AG20443 (cell line): ENCODE measurements at places on chromosomes 13 and 19.

DNA sequence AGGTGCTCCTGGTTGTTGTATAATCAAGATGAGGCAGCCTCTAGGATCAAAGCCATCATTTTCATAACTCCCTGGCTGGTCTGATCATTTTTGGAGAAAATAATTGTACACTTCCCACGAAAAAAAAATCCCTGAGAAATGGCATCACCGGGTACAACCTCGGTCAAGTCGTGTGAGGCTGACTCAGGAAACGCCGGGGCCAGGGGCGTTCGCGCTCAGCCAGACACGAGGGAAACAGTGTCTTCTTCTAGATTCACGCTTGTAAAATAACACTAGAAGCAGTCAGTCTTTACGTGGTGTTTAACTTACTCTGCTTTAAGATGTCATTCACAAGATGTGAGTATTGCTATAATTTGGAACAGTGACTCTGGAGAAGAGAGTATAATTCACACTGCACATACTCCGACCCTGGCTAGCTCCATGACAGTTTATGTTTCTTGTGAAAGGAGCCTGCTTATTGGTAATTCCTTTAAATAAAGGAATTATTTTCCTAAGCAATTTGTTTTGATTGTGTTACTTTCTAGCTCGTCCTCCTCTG lies 109.0 kb upstream of the SOX1 start:
- no peak for DNase-seq

- no peak for DNase-seq
Measured at GRCh38 chr13:110826101-110826500, 88.8 kb downstream of the ANKRD10 start.

DNA sequence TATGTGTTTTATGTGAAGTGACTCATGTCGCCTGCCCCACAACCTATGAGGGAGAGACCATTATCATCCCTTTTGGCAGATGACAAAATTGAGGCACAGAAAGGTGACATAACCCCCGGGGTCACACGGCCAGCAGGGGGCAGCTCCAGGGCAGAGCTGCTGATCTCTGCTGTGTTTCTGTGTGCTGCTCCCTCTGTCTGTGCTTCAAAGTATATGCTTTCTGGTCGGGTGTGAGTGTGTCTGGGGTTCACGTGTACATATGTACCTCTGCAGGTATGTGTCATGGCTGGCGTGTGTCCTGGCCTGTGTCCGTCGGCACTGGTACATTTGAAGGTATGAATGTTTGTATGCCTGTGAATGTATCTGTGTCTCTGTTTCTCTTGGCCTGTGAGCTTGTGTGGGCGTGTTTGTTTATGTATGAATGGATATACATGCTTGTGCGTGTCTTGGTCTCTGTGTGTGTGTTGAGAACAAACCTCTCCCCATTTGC lies 7.1 kb downstream of the LIPE start:
- DNase-seq: peak; percentile 70

GRCh38 chr19:52662631-52663030 lies 24.5 kb upstream of the ZNF83 start:
- DNase-seq: no peak

DNA sequence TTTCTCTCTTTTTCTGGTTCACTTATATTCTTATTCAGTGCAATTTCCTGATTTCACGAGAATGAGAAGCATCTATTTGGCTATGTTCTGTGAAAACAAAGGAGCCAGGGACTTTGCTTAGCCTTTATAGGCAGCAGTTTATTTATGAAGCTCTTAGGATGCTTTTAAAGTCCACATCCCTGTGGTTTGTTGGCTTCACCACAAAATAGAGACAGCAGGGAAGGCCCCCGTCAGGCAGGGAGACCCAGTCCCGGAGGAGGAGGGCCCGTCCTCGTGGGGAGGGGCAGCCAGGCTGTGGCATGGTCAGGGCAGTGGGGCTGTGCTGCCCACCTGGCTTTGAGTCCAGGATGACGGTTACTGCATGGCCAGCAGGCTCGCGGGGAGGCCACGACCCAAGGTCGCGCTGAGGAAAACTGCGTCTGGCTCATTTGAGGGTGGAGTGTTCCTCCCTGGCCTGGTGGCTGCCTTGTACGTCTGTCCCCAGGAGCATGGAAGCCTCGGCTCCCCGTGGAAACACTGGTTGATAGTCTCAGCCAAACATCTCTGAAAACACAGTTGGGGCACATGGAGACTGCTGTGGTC lies 92.7 kb downstream of the ATP11A start:
- no peak for DNase-seq

DNA sequence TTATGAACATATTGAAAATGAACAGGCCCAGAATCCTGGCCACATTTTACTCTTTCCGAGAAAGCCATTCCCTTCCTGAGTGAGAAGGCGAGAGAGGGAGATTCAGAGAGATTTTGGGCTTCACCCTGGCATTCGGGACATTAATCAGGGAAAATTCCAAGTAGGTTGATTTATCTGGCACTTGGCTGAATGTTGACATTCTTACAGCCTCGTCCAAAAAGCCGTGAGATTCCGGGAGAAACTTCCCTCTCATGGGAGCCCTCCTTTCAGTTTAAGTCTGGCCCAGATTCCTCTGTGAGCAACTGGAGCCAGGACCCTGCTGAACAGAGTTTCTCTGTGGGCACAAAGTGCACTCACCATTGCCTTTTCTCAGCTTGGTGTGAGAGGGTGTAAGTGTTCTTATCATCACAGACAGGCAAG lies 129.2 kb upstream of the PEG3 start:
- DNase-seq: no peak

DNA sequence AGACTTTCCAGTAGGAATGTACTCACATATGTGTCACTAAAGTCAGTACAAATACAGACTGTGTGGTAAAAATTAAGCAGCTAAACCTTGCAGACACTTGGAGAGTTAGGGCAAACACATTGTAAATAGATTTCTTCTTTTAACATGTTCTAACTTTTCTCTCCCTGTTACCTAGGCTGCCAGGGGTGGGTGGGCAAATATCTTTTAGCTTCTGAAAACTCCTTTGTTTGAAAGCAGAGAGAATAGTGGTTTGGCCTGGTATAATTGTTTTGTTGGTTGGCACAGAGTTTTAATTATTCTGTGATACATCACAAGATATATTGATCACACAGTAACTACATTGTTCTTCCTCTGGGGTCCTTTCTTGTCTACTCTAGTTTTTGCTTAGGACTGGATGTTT lies 289.8 kb upstream of the DACH1 start:
- no peak for DNase-seq

- no peak for DNase-seq
Measured at GRCh38 chr19:49816590-49816989, 1.5 kb upstream of the MED25 start.

DNA sequence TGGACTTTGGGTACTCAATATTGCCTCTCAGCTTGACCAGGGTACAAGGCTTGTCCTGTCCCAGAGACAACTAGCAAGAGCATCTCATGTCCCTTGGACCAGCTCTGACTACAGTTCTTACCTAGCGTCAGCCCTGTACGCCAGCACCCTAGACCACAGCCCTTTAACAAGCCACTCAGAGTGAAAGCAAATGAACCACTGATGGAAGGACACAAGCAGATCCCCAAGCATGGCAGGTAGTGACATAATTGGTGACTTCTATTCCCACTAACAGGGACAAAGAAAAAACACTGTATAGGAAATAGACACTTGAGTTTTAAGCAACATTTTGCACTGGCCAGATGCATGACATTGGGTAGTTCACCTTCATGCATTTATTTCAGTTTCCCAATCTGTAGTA lies 8.8 kb upstream of the LRCH1 start:
- no peak for DNase-seq

DNA sequence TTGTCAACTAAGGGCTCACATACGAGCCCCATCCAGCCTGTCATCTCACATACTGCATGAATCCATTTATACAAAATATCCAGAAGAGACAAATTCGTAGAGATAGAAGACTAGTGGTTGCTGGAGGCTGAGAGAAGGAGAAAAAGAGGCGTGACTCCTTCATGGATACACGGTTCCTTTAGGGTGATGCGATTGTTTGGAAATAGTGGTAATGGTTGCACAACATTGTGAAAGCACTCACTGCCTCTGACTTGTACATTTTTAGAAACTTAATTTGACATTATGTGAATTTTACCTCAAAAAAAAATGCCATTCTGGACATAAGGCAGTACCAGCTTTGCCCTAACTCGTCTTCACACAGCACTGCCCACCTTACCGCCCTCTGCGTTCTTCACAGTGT lies 27.3 kb downstream of the IGFL1 start:
- DNase-seq: no peak

- no peak for DNase-seq
Measured at GRCh38 chr13:103676329-103676728, 610.1 kb upstream of the SLC10A2 start.

- DNase-seq: no peak
Measured at GRCh38 chr13:38361542-38362262, 12.1 kb downstream of the UFM1 start.

DNA sequence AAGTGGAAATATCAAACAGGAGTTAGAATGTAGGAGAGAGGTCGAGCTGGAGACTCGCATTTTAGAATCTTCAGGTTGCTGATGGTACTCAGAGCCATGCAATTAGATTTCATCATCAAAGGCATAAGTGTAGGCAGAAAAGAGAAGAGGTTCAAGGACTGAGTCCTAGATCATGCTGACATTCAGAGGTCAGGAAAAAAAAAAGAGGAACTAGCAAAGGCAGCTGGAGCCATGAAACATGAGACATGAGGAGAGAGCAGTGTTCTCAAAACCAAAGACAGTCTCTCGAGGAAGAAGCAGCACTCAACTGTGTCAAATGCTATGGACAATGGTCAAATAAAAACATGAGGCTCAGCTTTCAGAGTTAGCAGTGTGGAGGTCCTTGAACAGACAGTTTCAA lies 12.4 kb upstream of the TPP2 start:
- no peak for DNase-seq

GRCh38 chr13:112744168-112745021 lies 54.6 kb downstream of the ATP11A start:
- peak; percentile 30 for DNase-seq

DNA sequence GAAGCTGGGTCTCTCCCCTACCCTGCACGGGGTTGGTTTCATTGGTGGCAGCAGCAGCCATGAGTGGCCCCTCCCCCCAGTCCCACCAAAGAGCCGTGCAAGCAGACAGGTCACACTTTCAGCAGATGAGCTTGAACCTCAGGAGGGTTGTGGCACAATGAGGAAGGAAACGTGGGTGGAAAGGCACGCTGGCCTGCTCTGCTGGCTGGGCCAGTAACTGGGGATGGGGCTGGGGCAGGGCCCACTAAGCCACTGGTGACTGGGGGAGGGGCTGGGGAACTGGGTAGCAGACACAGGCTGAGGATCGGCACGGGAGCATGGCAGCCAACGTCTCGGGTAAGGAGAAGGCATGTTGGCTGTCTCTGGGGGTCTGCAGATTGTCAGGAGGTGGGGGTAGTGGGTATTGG lies at the start of gene P2RY11:
TSS of gene P2RY11 (plus strand) at position 289 of the 407 bp plus-strand sequence. CDS start at position 318, 29 bp downstream.
- no peak for DNase-seq

- no peak for DNase-seq
Measured at GRCh38 chr13:101382086-101382485, 34.2 kb downstream of the NALCN start.

- no peak for DNase-seq
Measured at GRCh38 chr13:58056426-58056825, 424.9 kb downstream of the PCDH17 start.

DNA sequence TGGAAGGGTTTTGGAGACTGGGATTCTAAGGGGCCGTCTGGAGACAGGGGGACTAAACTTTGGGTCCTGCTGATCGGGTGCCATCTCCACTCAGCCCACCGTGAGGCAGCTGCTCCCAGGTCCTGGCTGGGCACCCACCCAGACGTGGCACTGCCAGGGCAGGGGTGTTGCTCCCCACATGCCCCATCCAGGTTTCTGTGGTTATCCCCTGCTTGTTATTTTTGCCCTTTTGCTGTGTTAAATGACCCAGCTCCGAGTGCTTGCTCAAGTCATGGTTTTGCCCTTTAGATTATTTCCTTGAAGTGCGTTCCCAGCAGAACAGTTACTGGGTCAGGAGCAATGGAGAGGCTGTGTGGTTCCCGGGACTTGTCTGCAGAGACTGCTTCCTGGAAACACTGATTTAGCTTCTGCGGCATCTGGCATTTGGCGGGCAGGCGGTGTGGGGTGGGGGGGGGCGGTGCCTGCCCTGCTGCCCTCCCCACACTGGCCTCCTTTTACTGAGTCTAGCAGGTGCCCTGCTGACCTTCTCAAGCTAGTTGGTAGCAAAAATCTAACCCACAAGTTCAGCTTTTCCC lies 1.9 kb downstream of the RAB11B start:
- peak; percentile 17 for DNase-seq

GRCh38 chr13:46289260-46289955 lies 77.7 kb downstream of the LRRC63 start:
- no peak for DNase-seq

- no peak for DNase-seq
Measured at GRCh38 chr19:492091-492531, 4.2 kb upstream of the MADCAM1 start.

GRCh38 chr13:43584751-43585150 lies 202.0 kb downstream of the ENOX1 start:
- no peak for DNase-seq

- no peak for DNase-seq
Measured at GRCh38 chr13:48263196-48263595, 30.2 kb downstream of the ITM2B start.

DNA sequence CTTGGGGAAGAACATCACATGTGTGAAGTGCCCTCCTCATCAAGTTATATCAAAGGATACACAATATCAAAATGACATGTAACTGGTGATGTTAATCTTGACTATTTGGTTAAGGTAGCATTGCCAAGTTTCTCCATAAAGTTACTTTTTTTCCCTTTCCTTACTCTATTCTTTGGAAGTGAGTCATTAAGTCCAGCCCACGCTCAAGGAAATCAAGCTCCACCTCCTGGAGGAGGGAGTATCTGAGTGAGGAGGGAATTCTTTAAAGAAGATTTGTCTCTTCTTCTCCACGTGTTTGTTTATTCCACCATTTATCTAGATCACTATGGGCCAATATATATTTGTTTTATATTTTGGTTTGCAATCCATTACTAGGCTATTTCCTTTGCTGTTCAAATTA lies 33.6 kb upstream of the FNDC3A start:
- DNase-seq: peak; percentile 29

GRCh38 chr19:33301144-33301899 lies 1.0 kb downstream of the CEBPA start:
- no peak for DNase-seq

DNA sequence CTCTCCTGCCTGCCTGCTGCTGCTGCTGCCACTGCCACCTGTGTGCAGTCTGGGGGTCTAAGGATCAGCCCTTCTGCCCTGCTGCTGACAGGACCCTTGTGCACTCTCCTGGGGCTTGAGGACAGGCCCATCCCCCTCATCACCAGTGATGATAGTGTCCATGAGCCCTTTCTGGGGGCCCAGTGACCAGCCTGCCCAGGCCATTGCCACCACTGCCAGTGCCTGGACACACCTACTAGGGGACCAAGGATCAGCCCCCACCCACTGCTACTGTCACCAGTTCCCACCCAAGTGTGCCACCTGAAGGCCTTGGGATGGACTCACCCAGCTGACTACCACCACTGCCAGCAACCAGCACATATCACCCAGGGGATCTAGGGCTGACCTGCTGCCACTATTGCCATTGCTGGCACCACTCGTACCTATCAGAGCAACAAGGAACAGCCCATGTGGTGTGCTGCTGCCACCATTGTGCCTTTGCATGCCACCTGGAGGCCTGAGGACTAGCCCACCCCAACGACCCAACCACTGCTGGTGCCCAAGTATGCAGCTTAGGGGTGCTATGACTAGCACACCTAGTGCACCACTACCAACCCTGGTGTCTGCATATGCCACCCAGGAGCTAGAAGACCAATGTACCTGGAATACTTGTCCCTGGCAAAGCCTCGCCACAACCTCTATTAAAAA lies 994.3 kb downstream of the PCDH17 start:
- DNase-seq: no peak

- DNase-seq: no peak
Measured at GRCh38 chr13:78100486-78100885, 181.9 kb upstream of the EDNRB start.

GRCh38 chr13:20984879-20985278 lies 76.5 kb downstream of the LATS2 start:
- no peak for DNase-seq
